ENCODE measurements at places on chromosomes 6 and 20.
A peak's percentile ranks its signal among the peaks of the same experiment; 100 is the strongest.

- DNase-seq = no peak
Measured at GRCh38 chr6:156687789-156688619, 89.2 kb upstream of the ARID1B start.

DNA sequence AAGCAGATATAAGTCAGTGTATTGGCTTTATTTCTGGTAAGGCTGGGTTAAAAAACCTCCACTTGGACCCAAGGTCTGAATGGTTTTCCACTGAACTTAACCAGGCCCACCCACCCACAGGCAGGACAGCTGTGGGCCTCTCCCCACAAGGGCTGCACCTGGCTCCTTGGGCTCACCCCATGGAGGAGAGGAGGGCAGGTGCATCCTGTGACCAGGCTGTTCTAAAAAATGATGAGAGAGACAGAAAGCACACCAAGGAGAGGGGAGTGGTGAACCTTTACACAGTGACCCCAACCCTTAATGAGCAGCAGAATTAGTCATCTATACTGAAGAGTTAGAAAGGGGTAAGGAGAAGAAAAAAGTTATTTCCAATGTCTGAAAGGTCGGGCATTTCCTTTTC lies 34.5 kb upstream of the DUSP22 start:
- DNase-seq = no peak

DNA sequence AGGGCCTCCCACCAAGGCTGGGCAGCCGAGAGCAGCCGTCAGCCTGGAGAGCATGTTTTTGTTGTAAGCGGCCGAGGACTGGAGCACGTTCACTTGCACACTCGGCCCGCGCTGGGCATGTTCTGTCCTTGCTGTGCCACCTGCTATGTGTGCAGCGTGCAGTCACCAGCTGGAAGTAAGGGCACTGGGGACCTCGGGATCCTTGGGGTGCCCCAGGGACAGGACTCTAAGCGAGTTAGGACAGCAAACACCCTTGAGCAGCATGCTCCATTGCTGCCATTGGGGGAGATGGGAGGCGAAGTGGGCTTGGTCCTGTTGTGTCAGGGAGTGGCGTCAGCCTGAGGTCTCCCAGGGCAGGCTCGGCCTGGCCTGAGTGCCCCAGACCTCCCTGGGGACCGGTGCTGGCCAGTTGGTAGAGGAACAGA lies 18.6 kb downstream of the DYNLT1 start:
- no peak for DNase-seq

DNA sequence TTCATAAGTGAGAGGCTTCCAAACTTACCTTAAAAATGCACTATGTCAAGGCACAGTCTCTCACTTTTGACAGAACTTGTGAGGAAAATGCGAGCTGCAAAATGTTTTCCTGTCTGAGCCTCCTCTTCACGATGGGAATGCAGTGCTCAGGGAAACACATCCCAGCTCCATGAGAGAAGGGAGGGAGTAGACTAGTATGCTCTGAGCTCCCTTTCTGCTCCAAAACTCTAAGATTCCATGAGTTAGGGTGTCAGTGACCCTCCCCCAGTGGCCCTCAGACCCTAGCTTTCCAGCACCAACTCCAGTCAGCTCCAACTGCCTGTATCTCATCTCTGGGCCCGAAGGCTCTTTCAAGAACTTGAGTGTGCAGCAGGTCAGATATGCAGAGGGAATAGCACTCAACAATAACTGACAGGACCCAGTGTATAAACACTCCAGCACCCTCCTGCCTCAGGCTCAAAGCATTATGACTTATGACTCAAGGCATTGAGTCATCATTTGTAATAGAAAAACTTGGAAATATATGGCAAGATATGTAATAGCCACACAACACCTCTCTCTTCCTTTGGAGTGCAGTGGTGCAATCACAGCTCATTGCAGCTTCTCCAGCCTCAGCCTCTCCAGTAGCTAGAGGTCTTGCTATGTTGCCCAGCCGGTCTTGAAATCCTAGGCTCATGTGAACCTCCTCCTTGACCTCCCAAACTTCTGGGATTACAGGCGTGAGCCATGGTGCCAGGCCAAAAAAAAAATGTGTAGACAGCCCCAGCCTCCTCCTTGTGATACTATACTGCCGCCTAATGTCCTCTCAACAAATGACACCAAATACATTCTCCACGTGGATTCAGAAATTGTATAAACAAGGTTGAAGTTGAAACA lies 16.7 kb upstream of the ENTPD6 start:
- DNase-seq = no peak

- no peak for DNase-seq
Measured at GRCh38 chr20:34042262-34042661, 48.6 kb downstream of the RALY start.

DNA sequence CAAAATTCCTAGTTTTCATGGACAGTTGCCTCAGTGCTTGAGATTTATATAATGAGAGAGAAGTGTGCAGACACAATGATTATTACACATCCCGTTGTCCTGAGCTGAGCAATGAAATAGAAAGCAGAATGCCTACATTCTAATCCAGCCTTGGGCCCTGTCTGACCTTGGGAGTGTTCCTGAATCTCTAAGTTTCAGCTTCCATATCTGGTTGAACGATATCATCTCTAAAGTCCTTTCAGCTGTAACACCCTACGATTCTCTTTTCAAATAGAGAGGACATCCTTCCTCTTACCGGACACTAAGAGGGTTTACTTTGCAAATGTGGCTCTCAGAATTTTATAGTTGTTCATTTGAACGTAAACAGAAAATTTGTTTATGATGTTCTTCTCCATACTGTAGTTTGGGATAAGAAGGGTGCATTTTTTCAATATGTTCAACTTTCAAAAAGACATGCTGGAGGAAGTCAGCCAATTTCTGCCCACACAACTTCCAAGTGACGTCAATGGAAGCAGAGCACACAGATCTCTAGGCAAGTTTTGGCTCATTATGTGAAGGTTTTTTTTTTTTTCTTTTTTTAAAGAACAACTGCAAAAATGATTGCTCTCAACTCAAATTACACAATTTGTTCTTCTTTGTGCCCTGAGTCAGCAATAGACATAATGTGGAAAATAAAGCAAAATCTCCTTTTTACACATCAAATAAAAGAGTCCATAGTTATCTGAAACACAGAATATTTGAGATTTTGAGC lies 50.4 kb downstream of the PDE7B start:
- DNase-seq = no peak

DNA sequence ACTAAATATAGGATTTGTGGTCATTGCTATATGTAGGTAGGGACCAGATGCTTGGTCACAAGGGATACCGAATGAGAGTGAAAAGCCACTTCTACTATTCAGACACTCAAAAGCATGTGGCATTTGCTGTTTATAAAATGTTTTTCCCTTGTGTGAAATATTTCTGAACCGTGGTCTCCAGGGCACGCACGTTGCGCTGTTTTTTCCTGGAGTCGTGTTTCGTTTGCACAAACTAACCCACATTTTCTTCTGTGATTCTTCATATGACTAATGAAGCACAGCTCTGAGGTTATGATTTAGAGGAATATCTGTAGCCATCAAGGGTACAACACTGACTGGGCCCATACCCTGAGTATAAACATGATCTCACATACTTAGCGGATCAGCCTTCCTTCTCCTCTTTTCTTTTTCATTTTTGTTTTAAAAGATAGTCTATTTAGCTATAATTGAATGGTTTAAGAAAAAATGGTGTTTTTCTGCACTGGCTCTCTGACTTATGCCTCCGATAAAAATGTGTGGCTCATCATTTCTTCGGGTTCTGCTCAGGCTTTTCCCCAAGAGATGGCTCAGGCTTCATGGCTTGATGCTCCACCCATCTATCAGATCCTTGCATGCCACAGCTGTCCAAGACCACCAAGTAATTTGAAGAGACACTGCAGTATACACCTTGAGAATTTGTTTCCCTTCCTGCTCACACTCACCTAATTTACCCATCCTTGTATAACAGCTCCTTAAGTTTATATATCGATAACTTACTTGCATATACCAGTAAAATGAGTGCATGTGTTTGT lies 59.9 kb upstream of the HBS1L start:
- no peak for DNase-seq

DNA sequence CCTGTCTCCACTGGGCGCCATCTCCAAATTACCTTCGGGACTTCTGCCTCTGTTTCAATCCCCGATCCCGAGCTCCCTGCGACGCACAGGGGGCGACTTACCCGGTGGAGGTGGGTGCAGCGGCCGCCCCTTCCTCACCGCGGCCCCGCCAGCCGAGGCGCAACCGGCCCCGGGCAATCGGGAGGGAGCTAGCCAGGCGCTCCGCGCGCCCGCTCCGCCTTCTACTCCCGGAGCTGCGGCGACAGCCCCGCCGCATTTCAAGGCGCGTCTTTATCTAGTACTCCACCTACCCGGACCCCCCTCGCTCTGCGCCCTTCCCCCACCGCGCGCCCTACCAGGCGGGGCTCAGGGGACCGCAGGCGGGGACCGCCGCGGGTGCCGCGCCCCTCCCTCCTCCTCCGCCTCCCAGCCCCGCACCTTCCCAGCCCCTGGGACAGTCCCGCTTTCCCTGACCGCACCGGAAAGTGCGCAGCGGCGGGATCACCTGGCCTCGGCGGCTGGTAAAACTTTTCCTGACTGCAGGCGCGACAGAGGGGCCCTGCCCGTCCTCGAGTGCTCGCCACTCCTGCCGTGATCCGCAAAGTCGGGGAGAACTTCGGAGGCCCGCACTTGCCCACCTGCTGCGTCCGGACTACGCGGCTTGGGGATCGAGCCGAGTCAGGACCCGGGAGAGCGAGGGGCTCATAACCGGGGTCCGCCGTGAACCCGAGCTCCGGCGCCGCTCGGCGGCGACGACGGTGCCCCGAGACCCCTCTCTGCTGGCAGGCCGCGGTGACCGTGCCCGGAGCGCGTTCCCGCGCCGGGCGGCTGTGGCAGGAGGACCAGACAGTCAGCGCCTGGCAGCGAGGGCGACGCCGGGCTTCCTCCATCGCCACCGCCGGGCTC lies 8.0 kb upstream of the NKX2-2 start:
- no peak for DNase-seq

GRCh38 chr6:16922282-16922681 lies 161.0 kb upstream of the ATXN1 start:
- DNase-seq = no peak

DNA sequence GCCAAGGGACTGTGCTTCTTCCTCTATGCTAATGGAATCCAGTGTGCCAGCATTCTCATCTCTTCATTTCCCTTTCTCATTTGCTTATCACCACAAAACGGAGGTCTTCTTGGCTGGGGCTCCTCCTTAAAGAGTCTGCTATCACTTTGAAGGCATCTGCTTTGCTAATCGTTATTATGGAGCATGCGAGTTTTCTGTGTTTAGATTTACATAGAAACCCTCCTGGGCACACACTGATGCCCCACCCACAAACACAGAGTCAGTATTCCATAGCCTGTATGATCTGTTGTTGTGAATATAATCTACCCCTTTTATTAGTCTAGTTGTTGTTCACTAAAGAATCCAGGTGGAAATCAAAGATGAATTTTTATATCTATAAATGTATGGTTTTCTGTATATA lies 83.4 kb upstream of the XRN2 start:
- no peak for DNase-seq

- no peak for DNase-seq
Measured at GRCh38 chr20:1305712-1306111, 23.2 kb downstream of the SDCBP2 start.

- no peak for DNase-seq
Measured at GRCh38 chr20:53202777-53203176, 230.6 kb downstream of the TSHZ2 start.

- DNase-seq = no peak
Measured at GRCh38 chr6:5726976-5727718, 279.6 kb downstream of the NRN1 start.

- DNase-seq = no peak
Measured at GRCh38 chr6:118220429-118221128, 313.5 kb downstream of the SLC35F1 start.

GRCh38 chr20:25057234-25058050 lies 497 bp downstream of the ACSS1 start:
- DNase-seq = peak; percentile 55

- no peak for DNase-seq
Measured at GRCh38 chr6:84078335-84078734, 44.8 kb downstream of the MRAP2 start.

DNA sequence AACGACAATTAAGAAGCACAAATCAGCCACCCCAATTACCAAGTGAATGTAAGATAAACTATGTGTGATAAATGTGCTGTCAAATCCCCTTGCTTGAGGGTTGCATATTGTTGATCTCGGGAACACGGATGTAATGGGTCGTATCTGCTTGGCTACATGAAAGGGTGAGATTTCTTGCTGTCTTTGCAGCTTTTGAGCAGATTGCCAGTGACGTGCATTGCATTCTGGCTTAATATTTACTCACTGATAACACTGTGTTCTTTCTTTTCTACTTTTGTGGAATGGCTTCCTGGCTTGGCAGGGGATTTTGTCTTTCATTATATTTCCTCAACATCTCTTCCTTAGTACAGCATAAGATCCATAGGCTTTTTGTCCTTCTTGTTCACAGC lies 10.5 kb upstream of the FAM210B start:
- DNase-seq = no peak

GRCh38 chr6:109039795-109040194 lies 54.9 kb downstream of the SESN1 start:
- no peak for DNase-seq

GRCh38 chr6:35833536-35833935 lies 28.4 kb downstream of the LHFPL5 start:
- DNase-seq = no peak

GRCh38 chr6:168638468-168639271 lies 197.7 kb downstream of the SMOC2 start:
- DNase-seq = no peak

DNA sequence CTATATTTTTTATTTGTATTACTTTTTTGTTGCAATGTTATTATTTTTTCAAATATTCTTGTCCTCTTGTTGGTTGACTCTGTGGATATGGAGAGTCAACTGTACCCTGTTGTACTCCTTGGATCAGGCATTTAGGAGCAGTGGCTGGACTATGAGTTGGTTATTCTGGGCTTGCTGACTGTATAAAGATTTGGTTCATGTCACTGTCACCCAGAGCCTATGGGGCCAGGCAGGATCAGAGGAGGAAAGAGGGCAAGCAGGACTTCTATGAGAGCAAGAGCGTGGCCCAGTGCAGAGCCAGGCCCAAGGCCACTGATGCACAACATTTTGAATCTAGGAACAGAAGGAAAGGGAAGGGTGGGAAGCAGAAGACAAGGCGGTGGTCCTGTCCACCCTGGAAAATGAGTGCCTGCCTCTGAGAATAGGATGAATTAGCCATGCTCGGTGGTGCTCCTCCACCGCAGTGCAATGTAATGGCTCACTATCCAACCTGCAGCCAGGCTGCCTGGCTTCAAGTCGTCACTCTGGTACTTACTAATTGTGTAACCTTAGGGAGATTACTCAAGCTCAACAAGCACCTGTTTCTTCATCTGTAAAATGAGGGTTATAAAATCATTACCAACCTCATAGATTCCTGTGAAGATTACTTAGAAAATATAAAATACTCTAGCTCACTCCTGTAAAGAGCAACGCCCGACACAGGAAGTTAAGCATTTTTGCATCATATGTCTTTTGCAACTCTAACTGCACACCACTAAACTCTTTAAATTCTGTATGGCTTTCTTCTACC lies 192.1 kb downstream of the KCNQ5 start:
- DNase-seq = no peak
